Left lung (tissue), 14 donors: ENCODE measurements at places on chromosomes 7 and 10. TPM values are rescaled to one million over a fixed set of nuclear protein-coding genes. Genes with fewer than 3 reads are reported as not detected.

GRCh38 chr7:74387606-74388005 lies 66.1 kb upstream of the GTF2IRD1 start:
- no peaks in the 10 kb centered on the region for H3K4me1 ChIP-seq
- DNase-seq = no peak
- no peaks in the 10 kb centered on the region for H3K36me3 ChIP-seq
- no peak overlapping the region for H3K27ac ChIP-seq
- no peaks in the 10 kb centered on the region for H3K27me3 ChIP-seq
- H3K4me3 ChIP-seq = no peak overlapping the region

DNA sequence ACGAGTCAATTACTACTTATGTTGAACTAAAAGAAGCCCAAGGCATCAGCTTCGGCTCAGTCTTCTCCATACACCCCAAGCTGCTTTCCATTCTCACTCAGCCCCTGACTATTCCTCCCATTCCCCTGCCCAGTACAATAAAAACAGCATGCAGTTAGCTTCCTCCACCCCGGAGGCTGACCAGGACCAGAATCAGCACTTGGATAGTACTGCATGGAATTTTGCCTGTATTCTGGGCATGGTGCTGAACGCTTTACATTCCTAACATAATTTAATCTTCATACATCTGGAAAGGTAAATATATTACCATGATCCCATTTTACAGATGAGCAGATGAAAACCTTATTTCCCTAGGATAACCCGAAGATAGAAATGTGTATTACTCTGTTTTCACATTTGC lies 7.5 kb upstream of the PODXL start:
- no peaks in the 10 kb centered on the region for H3K36me3 ChIP-seq
- no peaks in the 10 kb centered on the region for H3K4me1 ChIP-seq
- peaks cover 11% of the 10 kb centered on the region for H3K27me3 ChIP-seq
- no peak for DNase-seq
- no peak overlapping the region for H3K4me3 ChIP-seq
- no peak overlapping the region for H3K27ac ChIP-seq

DNA sequence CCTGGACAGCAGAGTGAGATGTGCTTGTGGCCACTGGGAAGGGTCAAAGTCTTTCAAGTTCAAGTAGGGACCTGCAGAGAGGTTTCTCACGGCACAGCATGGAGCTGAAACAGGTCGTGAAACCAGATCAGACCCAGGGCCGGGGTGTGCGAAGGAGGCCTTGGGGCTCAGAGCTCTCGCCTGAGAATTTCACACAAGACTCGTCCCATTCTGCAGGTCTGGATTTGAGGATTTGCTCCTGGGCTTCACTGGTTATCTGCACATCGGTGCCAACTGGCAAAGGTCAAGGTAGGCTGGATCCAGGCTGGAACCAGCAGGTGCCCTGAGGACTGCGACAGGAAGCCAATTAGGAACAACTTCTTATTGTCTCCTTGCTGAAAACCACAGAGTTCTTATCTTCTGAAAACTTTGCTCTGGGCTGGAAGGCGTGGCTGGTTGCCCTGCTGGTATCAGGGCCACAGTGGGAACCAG lies 24.0 kb upstream of the GTF2I start:
- no peak for DNase-seq
- H3K4me1 ChIP-seq = peaks cover 5% of the 10 kb centered on the region
- no peaks in the 10 kb centered on the region for H3K27me3 ChIP-seq
- H3K36me3 ChIP-seq = no peaks in the 10 kb centered on the region
- no peak overlapping the region for H3K27ac ChIP-seq

DNA sequence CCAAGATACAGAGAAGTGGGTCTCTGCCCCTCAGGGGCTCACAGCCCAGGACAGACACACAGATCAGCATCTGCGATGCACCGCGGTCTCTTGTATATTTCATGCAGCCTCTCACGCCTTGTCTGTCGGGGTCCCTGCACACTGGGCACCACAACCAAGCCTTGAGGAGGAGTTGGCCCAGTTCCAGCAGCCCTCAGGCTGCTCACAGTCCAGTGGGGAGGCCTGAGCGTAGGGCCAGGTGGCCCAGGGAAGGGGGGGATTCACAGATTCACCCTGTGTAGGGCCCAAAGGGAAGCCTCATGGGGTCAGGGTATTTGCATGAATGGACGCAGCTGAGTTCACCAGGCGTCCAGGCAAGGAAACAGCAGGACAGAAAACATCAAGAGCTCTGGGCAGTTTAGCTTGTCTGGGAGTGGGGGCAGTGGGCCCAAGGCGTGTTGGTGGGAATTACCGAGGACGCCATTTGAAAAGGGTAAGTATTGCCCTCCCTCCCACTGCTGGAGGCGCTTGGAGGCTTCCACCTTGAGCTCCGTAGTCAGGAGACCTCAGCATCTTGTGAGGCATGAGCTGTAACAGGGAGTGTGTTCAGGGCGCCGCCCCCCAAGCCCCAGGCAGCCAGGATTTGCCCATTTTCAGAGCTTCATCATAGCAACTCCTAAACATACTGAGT lies 129.1 kb upstream of the CHST15 start:
- peaks cover 22% of the 10 kb centered on the region for H3K27me3 ChIP-seq
- H3K36me3 ChIP-seq = no peaks in the 10 kb centered on the region
- no peak for DNase-seq
- no peaks in the 10 kb centered on the region for H3K4me1 ChIP-seq
- no peak overlapping the region for H3K4me3 ChIP-seq

- no peaks in the 10 kb centered on the region for H3K27me3 ChIP-seq
- no peak overlapping the region for H3K4me3 ChIP-seq
- no peaks in the 10 kb centered on the region for H3K4me1 ChIP-seq
Measured at GRCh38 chr10:1406132-1406966, 331.0 kb downstream of the ADARB2 start.

DNA sequence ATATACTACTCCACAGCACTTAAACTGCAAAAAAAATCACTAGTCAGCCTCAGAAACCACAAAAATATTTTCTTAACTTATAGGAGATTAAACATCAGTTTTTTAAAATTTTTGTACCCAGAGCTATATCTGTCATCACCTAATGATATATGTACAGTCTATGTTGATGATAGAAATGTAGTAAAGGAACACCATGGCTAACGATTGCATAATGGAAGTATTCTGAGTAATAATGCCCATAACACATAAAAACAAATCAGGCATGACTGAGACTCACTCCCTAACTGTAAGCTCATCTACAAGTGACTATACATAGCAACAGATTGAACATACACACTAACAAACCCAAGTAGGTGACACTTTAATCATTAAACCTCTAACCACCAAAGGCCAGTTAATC lies 51.3 kb downstream of the TSPAN12 start:
- DNase-seq = no peak
- H3K36me3 ChIP-seq = no peaks in the 10 kb centered on the region
- H3K4me3 ChIP-seq = no peak overlapping the region
- no peaks in the 10 kb centered on the region for H3K27me3 ChIP-seq

- no peak overlapping the region for H3K4me3 ChIP-seq
- H3K27ac ChIP-seq = no peak overlapping the region
- no peaks in the 10 kb centered on the region for H3K4me1 ChIP-seq
- no peaks in the 10 kb centered on the region for H3K27me3 ChIP-seq
Measured at GRCh38 chr7:96246919-96247318, 75.0 kb downstream of the SLC25A13 start.

- no peak overlapping the region for H3K27ac ChIP-seq
- no peak overlapping the region for H3K4me3 ChIP-seq
- H3K36me3 ChIP-seq = no peaks in the 10 kb centered on the region
- no peak for DNase-seq
- H3K27me3 ChIP-seq = no peaks in the 10 kb centered on the region
- peaks cover 8% of the 10 kb centered on the region for H3K4me1 ChIP-seq
Measured at GRCh38 chr10:48802611-48803071, 118.0 kb downstream of the WDFY4 start.

DNA sequence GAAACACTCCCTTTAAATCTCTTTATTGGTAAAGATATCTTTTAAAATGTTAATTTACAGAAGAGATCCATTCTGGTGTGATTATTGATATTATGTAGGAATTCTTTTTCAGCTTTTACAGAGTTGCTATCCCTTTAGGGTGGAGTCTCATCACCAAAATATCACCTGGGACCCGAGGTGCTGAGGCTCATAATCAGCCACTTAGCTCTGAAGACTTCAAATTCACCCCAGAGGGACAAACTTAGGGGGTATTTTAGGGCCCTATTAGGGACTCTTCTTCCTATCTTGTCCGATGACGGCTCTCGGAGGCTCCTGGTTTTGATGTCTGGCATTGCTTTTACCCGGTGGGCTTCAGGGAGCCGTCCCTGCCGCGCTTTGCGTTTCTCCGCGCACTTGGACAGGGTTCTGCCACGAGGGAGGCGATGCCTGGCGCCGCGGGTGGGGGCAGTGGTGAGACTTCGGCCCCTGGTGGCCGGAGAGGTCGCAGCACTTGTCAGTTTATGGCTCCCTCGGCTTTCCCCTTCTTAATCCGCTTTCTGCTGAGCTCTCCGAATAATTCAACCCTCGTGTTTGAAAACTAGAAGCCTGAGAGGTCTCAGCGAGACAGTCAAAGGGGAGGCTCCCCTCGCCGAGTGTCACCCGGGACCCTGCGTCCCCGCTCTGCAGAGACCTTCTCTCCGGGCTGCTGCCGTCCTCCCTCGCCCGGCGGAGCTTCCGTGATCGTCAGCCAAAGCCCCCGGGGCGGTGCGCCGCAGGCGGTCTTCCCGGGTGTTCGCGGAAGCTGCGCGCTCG lies 27.8 kb downstream of the RBM20 start:
- H3K4me3 ChIP-seq = peak overlapping the region; percentile 36
- DNase-seq = peak; percentile 46
- H3K27me3 ChIP-seq = peaks cover 42% of the 10 kb centered on the region
- peak overlapping the region; percentile 47 for H3K27ac ChIP-seq
- no peaks in the 10 kb centered on the region for H3K36me3 ChIP-seq

DNA sequence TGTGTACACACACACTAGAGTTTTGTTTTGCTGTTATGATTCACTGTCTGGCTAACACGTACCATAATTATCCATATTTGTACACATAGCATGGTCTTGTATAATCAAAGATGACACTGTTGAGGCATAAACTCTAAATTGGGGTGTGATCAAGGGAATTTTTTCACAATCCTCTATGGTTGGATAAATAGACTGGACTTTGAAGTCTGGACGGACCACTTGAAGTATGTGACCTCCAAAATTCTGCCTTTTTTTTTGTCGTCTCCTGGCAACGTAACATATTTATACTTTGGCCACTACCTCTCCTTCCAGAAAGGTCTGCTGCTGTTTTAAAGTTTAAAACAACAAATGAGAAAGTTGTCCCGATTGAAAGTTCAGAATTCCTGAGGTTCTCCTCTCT lies 193.4 kb downstream of the CACNB2 start:
- H3K27ac ChIP-seq = peak overlapping the region; percentile 58

- H3K27ac ChIP-seq = no peak overlapping the region
- H3K4me3 ChIP-seq = no peak overlapping the region
- DNase-seq = no peak
- H3K36me3 ChIP-seq = no peaks in the 10 kb centered on the region
- no peaks in the 10 kb centered on the region for H3K4me1 ChIP-seq
Measured at GRCh38 chr7:38169847-38170246, 8.2 kb upstream of the STARD3NL start.

DNA sequence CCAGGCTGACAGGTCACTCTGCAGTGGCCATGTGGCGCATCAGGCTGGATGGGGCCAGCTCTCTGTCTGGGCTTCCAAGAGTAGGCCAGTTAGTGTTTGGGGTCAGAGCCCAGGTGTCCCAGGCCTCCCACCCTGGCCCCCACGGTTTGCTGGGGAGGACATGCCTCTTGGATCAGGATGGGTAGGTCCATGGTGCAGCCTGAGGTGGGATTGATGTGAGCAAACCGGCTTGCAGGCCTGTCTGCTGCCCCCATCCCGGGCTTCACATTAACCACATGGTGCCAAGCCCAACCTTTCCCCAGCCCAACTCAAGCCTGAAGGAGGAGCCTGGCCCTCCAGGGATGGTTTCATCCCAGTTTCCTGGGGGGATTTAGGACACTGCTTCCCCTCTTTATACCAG lies 39.2 kb downstream of the LDB3 start:
- H3K36me3 ChIP-seq = no peaks in the 10 kb centered on the region
- no peak overlapping the region for H3K4me3 ChIP-seq
- no peak for DNase-seq
- H3K4me1 ChIP-seq = peaks cover 5% of the 10 kb centered on the region
- no peak overlapping the region for H3K27ac ChIP-seq
- H3K27me3 ChIP-seq = peaks cover 33% of the 10 kb centered on the region

DNA sequence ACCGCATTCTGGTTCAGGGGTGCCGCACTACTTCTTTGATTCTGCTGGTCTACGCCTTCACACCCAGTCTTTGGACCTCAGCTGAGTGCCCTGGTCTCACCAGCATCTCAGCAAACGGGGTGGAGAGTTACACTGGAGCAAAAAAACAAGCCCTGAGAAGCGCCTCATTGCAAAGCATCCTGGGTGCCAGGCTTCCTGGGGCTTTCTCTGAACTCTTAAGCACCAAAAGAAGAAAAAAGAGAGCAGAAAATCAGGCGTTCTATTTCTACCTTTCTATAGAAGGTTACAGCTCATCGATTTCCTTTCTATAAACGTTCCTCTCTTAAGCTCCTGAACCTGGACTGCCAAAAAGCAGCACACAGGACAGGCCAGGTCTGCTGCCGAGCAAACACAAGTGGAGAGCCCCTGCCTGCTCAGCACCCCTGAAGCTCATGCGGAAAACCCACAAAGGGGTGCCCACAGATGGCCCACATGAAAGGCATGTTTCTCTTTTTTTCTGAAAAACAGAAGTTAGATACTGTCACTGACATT lies 217.9 kb downstream of the SFMBT2 start:
- H3K4me1 ChIP-seq = peaks cover 13% of the 10 kb centered on the region
- H3K4me3 ChIP-seq = no peak overlapping the region
- no peaks in the 10 kb centered on the region for H3K36me3 ChIP-seq

The EPO gene
- total RNA-seq = not detected

The ELN gene
- total RNA-seq = 673 TPM

The ZCWPW1 gene
- 4.1 TPM for total RNA-seq

The HGF gene
- total RNA-seq = 28.9 TPM

The TRIL gene
- total RNA-seq = 2.9 TPM

The DYDC2 gene
- total RNA-seq = 3.0 TPM

The BTBD16 gene
- 0.86 TPM for total RNA-seq

The NEUROG3 gene
- total RNA-seq = not detected

The CALML5 gene
- total RNA-seq = not detected

The VAX1 gene
- total RNA-seq = not detected

The CLRN3 gene
- total RNA-seq = not detected

The SEMA3D gene
- 9.1 TPM for total RNA-seq

The PDK4 gene
- total RNA-seq = 56.6 TPM
